ENCODE measurements at places on chromosomes 2 and 18. TPM values are rescaled to one million over a fixed set of nuclear protein-coding genes. Genes with fewer than 3 reads are reported as not detected.

GRCh38 chr2:73089270-73090030 is 17.9 kb upstream of the SFXN5 start:
- H3K4me1 ChIP-seq = no peaks in the 10 kb centered on the region
- no peak overlapping the region for H3K27ac ChIP-seq
- DNase-seq = no peak
- H3K4me3 ChIP-seq = no peak overlapping the region
- H3K27me3 ChIP-seq = no peaks in the 10 kb centered on the region
- H3K36me3 ChIP-seq = no peaks in the 10 kb centered on the region

GRCh38 chr2:239716009-239716408 is 309.1 kb downstream of the NDUFA10 start:
- no peak for DNase-seq
- H3K36me3 ChIP-seq = no peaks in the 10 kb centered on the region
- peaks cover 5% of the 10 kb centered on the region for H3K4me1 ChIP-seq

- no peaks in the 10 kb centered on the region for H3K36me3 ChIP-seq
- no peak for DNase-seq
- H3K4me3 ChIP-seq = no peak overlapping the region
- H3K4me1 ChIP-seq = no peaks in the 10 kb centered on the region
- no peak overlapping the region for H3K27ac ChIP-seq
- H3K27me3 ChIP-seq = no peaks in the 10 kb centered on the region
Observed at GRCh38 chr18:9049495-9049809, 53.0 kb upstream of the NDUFV2 start.

- H3K36me3 ChIP-seq = no peaks in the 10 kb centered on the region
- no peaks in the 10 kb centered on the region for H3K4me1 ChIP-seq
- no peak for DNase-seq
- H3K4me3 ChIP-seq = no peak overlapping the region
- no peak overlapping the region for H3K27ac ChIP-seq
Observed at GRCh38 chr2:84373391-84373790, 85.7 kb downstream of the SUCLG1 start.

- peaks cover 4% of the 10 kb centered on the region for H3K4me1 ChIP-seq
- no peak for DNase-seq
- H3K27ac ChIP-seq = no peak overlapping the region
- H3K4me3 ChIP-seq = no peak overlapping the region
- H3K27me3 ChIP-seq = no peaks in the 10 kb centered on the region
Observed at GRCh38 chr2:98458207-98458606, 13.5 kb downstream of the INPP4A start.

DNA sequence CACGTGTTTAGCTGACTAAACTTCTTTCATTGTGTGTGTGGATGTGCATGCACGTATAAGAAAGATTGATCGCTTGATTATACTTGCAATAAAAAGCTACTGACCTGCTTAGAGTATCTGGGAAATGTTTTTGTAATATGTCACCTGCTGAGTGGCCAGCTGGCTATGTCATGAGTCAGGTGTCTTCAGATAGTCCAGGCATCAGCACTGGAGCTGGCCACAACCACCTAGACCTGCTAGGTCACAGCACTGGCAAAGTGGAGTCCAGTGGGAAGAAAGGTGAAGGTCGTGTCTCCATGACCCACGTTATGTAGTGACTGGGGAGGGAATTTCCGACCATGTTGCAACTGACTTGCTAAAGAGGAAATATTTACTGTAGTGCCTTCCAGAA is 147.0 kb downstream of the ESCO1 start:
- no peak overlapping the region for H3K27ac ChIP-seq
- no peak for DNase-seq
- H3K4me1 ChIP-seq = no peaks in the 10 kb centered on the region
- no peak overlapping the region for H3K4me3 ChIP-seq
- no peaks in the 10 kb centered on the region for H3K27me3 ChIP-seq
- peaks cover 49% of the 10 kb centered on the region for H3K36me3 ChIP-seq

DNA sequence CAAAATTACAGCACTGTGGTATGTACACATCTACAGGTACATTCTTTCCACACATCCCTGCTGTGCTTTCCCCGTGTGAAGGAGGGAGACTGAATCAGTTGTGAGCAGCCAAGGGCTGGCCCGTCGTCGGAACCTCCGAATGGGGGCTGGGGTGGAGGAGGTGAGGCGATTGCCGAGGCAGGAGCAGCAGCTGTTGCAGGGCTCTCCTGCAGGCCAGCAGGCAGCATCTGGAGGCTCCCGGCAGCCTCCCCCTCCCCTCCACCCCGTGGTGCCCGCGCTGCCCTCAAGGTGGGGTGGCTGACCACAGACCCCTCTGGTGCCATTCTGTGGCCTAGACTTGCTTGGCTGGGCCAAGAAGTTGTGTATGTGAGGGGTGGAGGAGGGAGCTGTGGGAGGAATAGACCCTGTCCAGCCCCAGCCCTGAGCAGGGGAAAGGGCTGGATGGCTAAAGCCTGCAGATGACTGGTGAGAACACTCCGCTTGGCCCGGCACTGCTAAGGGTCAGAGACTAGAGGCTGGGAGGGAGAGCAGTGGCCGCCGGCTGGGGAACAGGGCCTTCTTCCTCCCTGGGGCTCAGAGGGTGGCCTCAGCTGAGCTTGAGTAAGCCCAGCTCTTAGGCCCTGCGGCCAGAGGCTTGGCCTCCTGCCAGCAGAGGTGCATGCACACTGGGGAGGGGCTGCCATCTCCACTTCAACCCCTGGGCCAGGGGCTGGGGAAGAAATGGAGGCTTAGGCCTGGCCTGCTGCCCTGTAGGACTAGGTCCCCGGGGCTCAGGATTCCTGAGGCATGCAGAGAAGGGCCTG is 7.6 kb downstream of the STAMBP start:
- no peak overlapping the region for H3K4me3 ChIP-seq
- no peak overlapping the region for H3K27ac ChIP-seq
- peaks cover 4% of the 10 kb centered on the region for H3K36me3 ChIP-seq

GRCh38 chr2:203897544-203897943 is 30.0 kb downstream of the CTLA4 start:
- no peaks in the 10 kb centered on the region for H3K27me3 ChIP-seq
- no peak for DNase-seq
- no peak overlapping the region for H3K4me3 ChIP-seq
- no peaks in the 10 kb centered on the region for H3K36me3 ChIP-seq

DNA sequence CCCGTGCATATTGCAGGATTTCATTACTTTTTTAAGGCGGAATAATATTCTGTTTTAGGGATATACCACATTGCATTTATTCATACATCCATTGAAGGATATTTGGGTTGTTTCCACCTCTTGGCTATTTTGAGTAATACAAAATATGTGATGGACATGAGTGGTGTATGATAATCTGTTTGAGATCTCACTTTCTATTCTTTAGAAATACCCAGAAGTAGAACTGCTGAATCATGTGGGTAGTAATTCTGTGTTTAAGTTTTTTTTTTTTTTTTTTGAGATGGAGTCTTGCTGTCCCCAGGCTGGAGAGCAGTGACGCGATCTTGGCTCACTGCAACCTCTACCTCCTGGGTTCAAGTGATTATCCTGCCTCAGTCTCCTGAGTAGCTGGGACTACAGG is 201.4 kb downstream of the NYAP2 start:
- no peaks in the 10 kb centered on the region for H3K4me1 ChIP-seq
- no peak for DNase-seq
- H3K27ac ChIP-seq = no peak overlapping the region
- H3K27me3 ChIP-seq = no peaks in the 10 kb centered on the region

DNA sequence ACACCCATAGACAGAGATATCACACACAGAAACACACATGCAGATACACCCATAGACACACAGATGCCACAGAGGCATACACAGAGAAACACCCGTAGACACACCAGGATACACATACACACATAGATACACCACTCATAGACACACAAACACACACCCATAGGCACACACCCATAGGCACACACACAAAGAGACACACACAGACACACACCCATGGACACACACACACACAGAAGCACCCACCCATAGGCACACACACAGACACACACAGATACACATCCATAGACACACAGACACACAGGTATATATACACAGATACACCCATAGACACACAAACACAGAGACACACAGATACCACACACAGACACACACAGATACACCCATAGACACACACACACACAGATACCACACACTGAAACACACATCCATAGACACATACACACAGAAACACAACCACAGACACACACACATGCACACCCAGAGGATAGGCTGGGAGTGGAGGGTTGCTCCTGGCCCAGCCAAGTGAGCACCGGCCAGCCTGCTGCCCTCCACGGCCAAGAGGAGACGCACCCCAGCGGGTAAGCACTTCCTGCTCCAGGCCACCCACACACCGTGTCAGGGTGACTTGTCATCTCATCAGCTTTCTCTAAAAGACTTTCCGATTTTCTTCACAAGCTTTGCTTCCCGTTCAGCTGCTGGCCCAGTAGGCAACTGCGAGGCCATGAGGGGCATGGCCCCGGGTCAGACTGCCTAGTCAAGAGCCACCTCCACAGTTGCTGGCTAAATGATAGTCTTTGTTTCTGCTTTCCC is 14.1 kb upstream of the CNNM3 start:
- DNase-seq = no peak
- peaks cover 4% of the 10 kb centered on the region for H3K4me1 ChIP-seq
- no peak overlapping the region for H3K27ac ChIP-seq
- no peaks in the 10 kb centered on the region for H3K27me3 ChIP-seq

- H3K27me3 ChIP-seq = peaks cover 100% of the 10 kb centered on the region
- H3K4me1 ChIP-seq = peaks cover 46% of the 10 kb centered on the region
- H3K4me3 ChIP-seq = peak overlapping the region; percentile 44
- peak; percentile 90 for DNase-seq
Observed at GRCh38 chr2:72920318-72921087, 3.2 kb downstream of the EMX1 start.

DNA sequence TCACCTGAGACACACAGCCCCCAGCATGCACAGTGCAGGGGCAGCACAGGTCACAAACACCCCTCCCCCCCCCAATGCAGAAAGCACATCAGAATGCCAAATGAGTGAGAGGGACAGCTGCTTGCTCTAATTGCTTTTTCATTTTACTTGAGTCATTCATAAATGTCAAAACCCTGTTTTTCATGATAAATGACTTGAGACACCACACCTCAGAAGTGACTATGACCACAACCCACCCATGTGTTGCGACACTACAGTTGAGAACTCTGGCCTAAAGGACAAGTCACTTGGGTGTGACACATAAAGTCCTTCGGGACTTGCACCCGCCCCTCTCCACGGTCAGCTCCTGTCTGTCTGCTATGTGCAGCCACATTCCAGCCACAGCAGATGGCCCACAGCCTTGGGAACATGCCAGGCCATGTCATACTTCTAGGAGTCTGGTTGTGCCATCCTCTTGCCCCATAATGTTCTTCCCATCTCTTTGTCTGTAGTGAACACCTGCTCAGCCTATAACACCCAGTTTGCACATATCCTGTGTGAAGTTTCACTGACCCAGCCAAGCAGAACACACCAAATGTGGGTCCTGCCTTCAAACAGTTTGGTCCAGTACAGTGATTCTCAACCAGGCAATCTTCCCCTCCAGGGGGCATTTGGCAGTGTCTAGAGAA is 30.2 kb upstream of the RIOK3 start:
- no peak overlapping the region for H3K4me3 ChIP-seq
- no peaks in the 10 kb centered on the region for H3K36me3 ChIP-seq
- no peak for DNase-seq
- no peak overlapping the region for H3K27ac ChIP-seq
- H3K4me1 ChIP-seq = no peaks in the 10 kb centered on the region

- no peak for DNase-seq
- H3K27ac ChIP-seq = no peak overlapping the region
- no peaks in the 10 kb centered on the region for H3K4me1 ChIP-seq
- no peaks in the 10 kb centered on the region for H3K36me3 ChIP-seq
- no peak overlapping the region for H3K4me3 ChIP-seq
Observed at GRCh38 chr2:237405006-237405559, 8.9 kb downstream of the COL6A3 start.

GRCh38 chr2:216103213-216103612 is 5.9 kb upstream of the XRCC5 start:
- no peak for DNase-seq
- H3K27ac ChIP-seq = no peak overlapping the region
- no peaks in the 10 kb centered on the region for H3K36me3 ChIP-seq
- H3K27me3 ChIP-seq = no peaks in the 10 kb centered on the region
- H3K4me3 ChIP-seq = no peak overlapping the region
- peaks cover 18% of the 10 kb centered on the region for H3K4me1 ChIP-seq

- no peaks in the 10 kb centered on the region for H3K27me3 ChIP-seq
- no peak for DNase-seq
- H3K27ac ChIP-seq = no peak overlapping the region
- H3K36me3 ChIP-seq = peaks cover 43% of the 10 kb centered on the region
Observed at GRCh38 chr18:27996801-27997272, 180.1 kb downstream of the CDH2 start.

DNA sequence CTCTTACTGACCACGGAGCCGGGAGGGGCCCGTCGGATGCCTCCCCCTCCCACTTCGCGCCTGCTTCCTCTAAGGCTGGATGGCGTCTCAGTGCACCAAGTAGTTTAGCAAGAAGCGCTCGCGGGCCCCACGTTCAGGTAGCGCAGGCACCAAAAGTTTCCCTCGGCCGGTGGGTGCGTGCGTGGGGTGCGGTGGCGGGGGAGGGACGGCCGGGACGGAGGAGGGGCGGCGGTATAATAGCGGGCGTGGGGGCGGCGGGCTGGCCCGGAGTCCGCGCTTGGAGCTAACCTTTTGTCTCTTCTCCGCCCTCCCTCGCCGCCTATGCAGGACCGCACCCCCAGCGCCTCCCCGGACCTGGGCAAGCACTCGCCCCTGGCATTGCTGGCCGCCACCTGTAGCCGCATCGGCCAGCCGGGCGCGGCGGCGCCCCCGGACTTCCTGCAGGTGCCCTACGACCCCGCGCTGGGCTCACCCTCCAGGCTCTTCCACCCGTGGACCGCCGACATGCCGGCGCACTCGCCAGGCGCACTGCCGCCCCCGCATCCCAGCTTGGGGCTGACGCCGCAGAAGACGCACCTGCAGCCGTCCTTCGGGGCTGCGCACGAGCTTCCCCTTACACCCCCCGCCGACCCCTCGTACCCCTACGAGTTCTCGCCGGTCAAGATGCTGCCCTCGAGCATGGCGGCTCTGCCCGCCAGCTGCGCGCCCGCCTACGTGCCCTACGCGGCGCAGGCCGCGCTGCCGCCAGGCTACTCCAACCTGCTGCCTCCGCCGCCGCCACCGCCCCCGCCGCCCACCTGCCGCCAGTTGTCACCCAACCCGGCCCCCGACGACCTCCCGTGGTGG is 1.0 kb downstream of the SP5 start:
- H3K4me1 ChIP-seq = peaks cover 59% of the 10 kb centered on the region
- no peak overlapping the region for H3K27ac ChIP-seq
- no peaks in the 10 kb centered on the region for H3K36me3 ChIP-seq
- H3K4me3 ChIP-seq = peak overlapping the region; percentile 56
- peaks cover 98% of the 10 kb centered on the region for H3K27me3 ChIP-seq
- peak; percentile 64 for DNase-seq

- DNase-seq = no peak
- H3K27me3 ChIP-seq = no peaks in the 10 kb centered on the region
- no peak overlapping the region for H3K27ac ChIP-seq
- H3K36me3 ChIP-seq = no peaks in the 10 kb centered on the region
- no peaks in the 10 kb centered on the region for H3K4me1 ChIP-seq
- H3K4me3 ChIP-seq = no peak overlapping the region
Observed at GRCh38 chr18:61845197-61845596, 47.6 kb downstream of the RNF152 start.

Gene CHST9
- 1.3 TPM for total RNA-seq

Gene PTGR3
- total RNA-seq = 7.5 TPM

Gene SERPINE2
- total RNA-seq = 19.6 TPM

Gene SLC8A1
- 9.6 TPM for total RNA-seq

Gene NDC80
- 69.3 TPM for total RNA-seq

Gene IMPA2
- 41.9 TPM for total RNA-seq

Gene CCT4
- total RNA-seq = 314 TPM

Gene AP1S3
- total RNA-seq = 4.9 TPM

Gene POU3F3
- total RNA-seq = not detected

Gene SP5
- total RNA-seq = 8.5 TPM

Gene IL36G
- total RNA-seq = 0.59 TPM

Gene CYS1
- 0.56 TPM for total RNA-seq

Gene C18orf54
- 21.5 TPM for total RNA-seq

Gene CERS6
- total RNA-seq = 50.8 TPM

Gene SPHKAP
- not detected for total RNA-seq

Measured in neural progenitor cell (in vitro differentiated cells).